ENCODE measurements at places on chromosomes 11 and 22.

DNA sequence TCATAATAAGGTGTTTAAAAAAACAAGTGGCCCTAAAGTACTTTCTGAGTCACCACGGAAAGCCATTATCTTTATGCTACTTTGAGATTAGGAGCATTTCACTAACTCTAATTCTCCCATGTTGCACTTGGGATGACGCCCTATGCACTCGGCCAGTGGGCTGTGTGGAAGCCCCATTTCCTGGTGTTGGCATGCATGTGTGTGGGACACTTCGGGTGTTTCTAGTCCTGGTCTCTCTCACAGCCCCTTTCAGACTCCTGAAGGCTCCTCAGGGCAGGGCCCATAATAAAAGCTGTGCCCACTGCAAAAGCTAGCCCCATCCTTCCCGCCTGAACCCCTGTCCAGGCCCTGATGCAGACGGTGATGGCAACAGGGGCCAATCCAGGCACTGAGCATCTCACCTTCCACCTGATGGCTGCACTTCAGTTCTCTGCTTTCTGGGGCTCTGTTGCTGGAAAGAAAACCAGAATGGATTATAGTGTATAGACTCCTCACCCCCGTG is 14.9 kb upstream of the FXYD2 start:
- DNase-seq, result no peak

DNA sequence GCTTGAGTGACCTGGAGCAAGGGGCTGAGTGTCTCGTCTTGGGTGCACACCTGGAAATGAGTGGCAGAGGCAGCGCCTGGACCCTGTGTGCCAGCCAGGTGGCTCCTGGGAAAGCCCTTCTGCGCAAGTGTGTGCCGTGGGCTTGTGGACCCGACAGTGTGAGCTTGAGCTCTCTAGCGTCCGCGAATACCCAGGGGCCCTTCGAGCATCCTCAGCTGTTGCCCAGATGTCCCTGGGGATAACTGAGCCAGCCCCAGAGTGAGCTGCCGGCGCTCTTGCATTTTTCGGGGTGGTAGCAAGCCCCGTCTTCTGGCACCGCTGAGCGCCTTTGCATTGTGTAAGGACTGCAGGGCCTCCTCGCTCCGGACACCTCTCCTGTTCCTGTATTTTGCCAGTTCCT is 399.2 kb downstream of the TBC1D22A start:
- DNase-seq, result no peak

DNA sequence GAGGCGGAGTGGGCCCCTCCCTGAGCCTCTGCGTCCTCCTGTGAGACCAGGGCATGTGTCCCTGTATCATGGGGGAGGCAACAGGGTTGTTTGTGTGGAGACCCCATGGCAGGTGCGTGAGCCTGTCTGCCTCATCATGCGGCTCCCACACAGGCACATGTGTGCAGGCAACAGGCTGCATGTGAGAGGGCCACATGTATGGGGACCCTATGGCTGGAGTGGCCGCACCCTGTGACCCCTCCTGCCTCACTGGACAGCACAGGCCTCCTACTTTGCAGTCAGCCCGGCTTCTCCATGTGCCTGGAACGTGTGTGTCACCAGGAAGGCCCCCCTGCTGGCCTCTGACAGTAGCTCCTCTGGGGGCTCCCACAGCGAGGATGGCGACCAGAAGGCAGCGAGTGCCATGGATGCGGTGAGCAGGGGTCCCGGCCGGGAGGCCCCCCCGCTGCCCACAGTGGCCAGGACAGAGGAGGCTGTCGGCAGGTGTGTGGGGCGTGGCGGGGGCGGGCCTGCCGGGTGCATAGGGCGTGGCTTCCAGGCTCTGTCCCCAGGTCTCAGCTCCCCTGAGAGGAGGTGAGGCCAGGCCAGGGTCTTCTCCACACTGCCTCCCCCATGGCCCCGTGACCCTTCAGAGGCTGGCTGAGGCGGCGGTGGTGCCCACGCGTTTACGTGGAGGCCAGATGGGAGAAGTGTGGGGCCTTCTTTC is 34.1 kb downstream of the SBF1 start:
- DNase-seq, result no peak

DNA sequence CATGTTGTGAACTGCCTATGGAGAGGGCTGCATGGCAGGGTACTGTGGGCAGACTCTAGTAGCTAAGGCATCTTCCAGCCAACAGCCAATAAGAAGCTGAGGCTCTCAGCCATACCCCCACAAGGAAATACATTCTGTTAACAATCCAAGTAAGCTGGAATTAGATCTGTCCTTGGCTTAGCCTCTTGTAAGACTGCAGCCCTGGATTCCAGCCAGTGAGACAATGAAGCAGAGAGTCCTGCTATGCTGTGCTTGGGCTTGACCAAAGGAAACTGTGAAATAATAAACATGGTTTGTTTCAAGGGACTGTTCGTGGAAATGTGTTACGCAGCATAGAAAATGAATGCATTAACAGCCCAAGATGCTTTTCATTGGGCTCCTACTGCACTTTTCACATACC is 1097.4 kb upstream of the CCDC90B start:
- no peak for DNase-seq

DNA sequence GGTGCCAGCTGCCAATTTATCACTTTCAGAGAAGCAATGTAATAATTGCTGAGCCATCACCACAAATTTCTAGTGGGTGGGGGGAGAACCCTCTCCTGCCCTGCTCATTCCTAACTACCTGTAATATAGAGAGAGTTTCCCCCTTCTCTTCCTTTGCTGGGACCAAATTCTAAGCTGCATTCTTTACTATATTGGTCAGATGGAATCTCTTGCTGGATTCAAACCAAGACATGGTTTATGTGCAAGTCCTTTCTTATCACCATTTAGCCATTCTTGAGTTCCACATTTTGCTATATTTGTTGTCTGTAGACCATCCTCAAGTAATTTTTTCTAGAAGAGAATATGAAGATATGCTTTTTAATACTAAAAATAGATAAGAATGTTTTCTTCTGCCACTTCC is 452.1 kb downstream of the MN1 start:
- no peak for DNase-seq

- no peak for DNase-seq
Observed at GRCh38 chr11:2123628-2123960, 15.6 kb downstream of the IGF2 start.

DNA sequence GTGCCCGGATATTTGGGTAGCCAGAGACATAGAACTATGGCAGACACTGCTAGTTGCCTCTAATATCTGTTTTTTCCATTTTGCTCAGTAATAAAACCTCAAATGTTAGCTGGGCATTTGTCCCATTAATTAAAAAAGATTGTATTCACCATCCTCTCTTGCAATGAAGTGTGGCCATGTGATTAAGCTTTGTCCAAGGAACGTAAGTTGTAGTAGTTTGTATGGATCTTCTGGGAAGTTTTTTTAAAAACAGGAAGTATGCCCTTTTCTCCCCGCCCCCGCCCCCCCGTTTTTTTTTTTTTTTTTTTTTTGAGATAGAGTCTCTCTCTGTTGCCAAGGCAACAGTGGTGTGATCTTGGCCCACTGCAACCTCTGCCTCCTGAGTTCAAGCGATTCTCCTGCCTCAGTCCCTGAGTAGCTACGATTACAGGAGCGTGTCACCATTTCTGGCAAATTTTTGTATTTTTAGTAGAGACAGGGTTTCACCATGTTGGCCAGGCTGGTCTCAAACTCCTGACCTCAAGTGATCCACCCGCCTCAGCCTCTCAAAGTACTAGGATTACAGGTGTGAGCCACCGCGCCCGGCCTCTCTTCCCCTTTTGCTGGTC is 1.7 kb upstream of the TMEM135 start:
- no peak for DNase-seq
